Epithelial cell of proximal tubule (primary cell): ENCODE measurements at places on chromosomes 5 and 9. TPM values are rescaled to one million over a fixed set of nuclear protein-coding genes. Genes with fewer than 3 reads are reported as not detected.

The PTGR1 gene
- 82.3 and 124 TPM in 2 replicates for total RNA-seq

The ADAMTSL1 gene
- total RNA-seq: 2.8 and 4.6 TPM in 2 replicates

The CHSY3 gene
- total RNA-seq: 1.7 and 2.5 TPM in 2 replicates

The WNT8A gene
- total RNA-seq: not detected in 2 replicates

The SLC22A4 gene
- 0.75 and 1.6 TPM in 2 replicates for total RNA-seq

The ANGPTL2 gene
- total RNA-seq: 1.1 and 1.7 TPM in 2 replicates

The MLANA gene
- not detected in 2 replicates for total RNA-seq

The UBE2QL1 gene
- total RNA-seq: not detected in 2 replicates

The OTP gene
- total RNA-seq: not detected in 2 replicates

The WDR38 gene
- total RNA-seq: not detected in 2 replicates

The TNFSF8 gene
- not detected in 2 replicates for total RNA-seq

The CNTFR gene
- not detected in 2 replicates for total RNA-seq

The JAKMIP2 gene
- total RNA-seq: 0.14 and 0.17 TPM in 2 replicates

The FCN2 gene
- total RNA-seq: not detected in 2 replicates

DNA sequence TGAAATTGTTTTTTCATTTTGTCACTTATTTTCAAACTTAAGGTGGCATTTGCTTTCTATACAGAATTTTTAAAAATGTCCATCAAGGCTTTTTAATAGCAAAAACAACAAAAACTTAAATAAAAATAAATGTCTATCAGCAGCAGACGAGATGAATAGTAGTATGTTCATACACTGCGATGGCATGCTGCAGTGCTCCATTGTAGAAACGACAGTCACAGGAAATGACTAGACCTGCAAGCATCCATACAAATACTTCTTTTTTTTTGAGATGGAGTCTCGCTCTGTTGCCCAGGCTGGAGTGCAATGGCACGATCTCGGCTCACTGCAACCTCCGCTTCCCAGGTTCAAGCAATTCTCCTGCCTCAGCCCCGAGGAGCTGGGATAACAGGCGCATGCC lies 41.4 kb downstream of the COL23A1 start:
- DNase-seq: no peak

- no peak for DNase-seq
Observed at GRCh38 chr5:98111686-98112085, 661.8 kb upstream of the RGMB start.

- no peak for DNase-seq
Observed at GRCh38 chr9:35996358-35996970, 38.5 kb upstream of the OR2S2 start.

- DNase-seq: no peak
Observed at GRCh38 chr5:6076341-6077239, 301.8 kb downstream of the MED10 start.

DNA sequence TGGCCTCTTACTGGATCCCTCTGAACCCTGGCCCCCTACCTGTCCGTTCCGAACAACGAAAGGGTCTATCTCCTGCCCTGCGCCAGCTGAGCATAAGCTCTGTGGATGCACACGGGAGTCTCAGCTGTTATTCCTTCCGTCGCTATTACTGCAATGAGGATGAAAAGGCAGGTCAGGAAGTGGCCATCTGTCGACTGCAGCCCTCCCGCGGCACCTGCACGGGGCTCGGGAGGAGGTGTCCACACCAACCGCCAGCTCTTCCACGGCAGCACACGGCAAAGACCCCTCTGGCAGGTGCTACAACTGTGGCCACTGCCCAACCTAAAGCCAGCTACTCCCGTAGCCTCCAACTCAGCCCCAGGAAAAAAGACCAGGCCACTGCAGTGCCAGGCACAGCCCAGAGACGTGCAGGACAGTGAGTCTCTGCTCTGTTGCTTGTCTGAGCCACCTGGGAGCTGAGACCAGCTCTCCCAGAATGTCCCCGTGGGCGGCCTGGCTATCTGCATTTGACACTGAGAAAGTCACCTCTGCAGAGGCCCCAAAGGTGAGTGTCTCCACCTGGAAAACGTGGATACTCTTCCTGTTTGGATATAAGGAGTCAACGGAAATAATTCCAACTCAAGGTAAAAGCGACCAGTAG lies 19.1 kb downstream of the CAMSAP1 start:
- no peak for DNase-seq

DNA sequence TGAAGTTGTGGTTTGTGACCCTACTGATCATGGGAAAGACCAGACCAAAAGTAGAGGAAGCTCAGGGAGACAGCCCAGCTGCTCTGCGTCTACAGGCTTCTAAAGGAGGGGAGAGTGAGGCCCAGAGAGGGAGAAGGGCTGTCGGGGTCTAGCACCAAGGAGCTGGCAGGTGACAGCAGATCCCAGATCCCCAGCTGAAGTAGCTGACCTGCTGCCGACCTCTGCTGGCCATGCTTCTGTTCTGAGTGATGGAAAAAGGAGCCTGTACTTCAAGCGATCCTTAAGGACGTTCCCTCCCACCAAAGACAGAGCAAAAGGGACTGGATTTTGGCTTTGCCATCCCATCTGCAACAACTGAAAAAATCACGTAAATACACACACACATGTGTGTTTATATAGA lies 22.7 kb upstream of the QSOX2 start:
- no peak for DNase-seq

DNA sequence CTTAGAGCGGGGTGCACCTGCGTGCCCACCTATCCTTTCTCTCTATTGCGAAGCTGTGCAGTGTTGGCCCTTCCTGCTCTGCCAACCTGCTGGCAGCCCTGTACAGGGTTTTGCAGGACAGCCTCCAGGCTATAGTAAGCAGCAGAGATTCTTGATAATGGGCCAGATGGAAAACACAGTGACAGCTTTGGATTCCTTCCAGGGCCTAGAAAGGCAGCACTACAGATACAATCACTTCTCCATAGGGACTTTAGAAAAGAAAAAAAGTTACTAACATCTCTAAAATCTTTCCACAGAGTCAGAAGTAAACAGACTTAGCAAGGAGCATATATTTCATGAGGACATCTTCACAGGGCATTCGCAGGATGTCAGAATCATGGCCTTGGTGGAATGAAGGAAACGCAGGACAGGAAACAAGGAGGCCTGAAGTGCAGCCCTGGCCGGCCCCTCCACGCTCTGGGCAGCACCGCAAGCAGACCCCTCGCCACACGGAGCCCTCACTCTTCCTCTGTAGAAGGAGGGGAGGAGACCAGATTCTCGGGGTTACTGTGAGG lies 172.1 kb upstream of the GAS1 start:
- DNase-seq: no peak

- DNase-seq: peak; percentile 55
Observed at GRCh38 chr5:78734094-78734845, 85.7 kb upstream of the LHFPL2 start.

DNA sequence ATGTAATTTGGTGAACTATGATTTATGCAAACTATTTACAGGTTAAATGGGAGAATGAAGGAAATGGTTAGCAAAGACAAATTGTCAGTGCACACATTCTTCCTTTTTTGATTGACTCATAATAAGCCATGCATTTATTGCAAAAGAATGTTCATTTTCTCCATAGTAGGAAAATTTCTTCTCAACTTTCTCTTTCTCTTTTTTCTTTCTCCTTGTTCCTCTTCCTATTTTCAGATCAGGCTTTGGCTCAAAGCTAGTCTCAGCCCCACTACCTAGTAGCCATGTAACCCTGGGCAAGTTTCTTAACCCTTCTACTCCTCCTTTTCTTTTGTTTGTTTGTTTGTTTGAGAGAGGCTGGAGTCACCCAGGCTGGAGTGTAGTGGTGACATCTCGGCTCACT lies 156.6 kb downstream of the PIK3R1 start:
- DNase-seq: no peak

- no peak for DNase-seq
Observed at GRCh38 chr9:76855015-76855414, 50.9 kb downstream of the PRUNE2 start.

- no peak for DNase-seq
Observed at GRCh38 chr5:172861461-172861860, 27.4 kb downstream of the ERGIC1 start.

DNA sequence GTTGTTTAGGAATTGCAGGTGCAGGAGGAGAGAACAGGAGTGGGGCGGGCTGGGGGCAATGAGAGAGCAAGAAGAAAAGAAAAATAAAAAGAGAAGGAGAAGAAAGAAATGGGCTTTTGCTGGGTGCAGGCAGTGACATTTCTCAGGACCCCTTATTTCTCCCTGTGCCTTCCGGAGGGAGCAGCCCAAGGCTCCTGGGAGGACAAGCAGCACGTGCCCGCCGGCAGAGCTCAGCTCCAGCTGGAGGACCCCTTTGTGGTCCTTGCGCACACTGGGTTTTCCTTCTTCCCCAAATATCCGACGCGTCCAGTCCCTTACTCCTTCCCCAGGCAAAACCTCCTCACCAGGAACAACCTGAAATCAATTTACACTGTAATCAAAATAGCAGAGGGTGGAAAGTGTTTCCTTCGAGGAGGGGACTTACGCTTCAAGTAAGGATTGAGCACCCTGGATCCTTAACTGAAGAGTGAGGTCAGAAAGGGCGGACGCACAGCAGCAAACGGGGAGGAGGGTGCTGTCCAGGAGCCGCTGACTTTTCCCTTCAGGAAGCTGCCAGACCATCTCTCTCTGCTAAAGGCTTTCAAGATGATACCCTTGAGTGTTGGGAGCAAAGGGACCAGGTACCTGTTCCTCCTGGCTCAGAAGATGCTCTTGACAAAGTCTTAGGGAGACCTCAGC lies 2.1 kb downstream of the BTNL9 start:
- DNase-seq: no peak

DNA sequence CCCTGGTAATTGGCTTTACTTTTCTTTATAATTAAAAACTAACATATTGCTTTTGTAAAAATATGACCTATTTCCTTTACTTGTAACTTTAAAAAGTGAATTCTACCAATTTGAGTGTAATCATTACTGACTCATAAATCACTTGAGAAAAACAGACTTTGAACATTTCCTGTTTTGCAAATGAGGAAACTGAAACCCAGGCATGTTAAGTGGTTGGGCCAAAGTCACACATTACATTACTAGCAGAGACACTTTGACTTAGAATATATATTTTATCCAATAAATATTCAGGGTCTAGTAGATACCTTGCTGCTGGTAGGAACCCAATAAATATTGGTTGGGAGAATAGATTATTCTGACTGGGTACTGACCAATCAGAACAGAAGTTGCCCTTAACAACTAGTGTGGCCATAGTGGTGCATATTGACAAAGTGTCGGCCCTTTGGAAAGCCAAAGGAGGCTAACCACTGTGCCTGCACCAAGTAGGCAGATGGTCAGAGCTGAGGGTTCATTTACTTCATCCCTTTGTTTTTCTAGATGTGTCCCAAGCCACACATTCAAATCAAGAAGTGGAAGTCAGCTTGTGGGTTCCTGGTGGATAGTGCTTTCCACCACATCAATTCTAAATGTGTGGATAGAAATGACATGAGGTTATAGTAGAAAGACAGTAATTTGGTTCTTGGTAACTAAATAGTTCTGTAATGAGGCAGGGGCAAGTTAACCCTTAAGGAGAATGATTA lies 365.1 kb upstream of the RIOK2 start:
- DNase-seq: no peak

DNA sequence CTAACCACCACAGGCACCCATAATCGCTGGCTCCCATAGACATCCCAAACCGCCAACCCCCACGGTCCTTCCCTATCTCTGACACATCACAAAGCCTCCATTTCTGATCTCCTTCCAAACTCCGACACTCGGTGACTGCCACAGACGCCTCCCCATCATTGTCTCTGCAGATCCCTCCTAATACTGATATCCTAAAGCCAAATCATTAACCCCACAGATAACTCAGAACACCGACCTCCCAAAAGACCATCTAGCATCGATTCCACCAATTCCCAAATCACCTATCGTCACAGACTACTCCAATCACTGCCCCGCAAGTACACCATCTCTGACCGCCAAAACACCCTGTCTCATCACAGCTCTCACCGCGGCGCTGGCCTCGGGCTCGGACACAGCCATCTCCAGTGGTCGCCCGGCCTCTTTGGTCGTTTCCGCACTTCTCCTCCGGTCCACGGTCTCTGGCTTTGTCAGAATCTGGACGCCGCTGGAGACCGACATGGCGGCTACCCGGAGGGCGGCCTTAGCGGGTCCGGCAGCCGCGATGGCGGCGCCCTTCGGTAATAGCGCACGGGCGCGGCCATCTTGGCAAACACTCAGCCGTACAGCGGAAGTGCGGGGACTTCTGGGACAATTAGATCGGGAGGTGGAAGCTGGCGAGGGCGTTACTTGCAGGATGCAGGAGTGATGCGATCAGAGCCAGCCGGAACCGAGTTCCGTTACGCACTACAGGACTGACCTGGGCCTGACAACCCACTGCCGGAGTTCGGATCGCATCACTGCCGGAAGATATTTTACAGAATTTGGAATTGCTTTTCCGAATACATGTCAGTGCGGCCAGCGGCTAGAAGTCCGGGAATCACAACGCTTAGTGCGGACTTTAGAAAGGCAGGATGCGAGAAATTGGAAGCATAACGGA lies at the start of gene ZFP37:
Gene ZFP37, minus strand, starts transcription at position 534 of the 916 bp plus-strand sequence. Its CDS starts 36 bp downstream, at position 498.
- DNase-seq: peak; percentile 59

GRCh38 chr9:89168901-89169813 lies 9.5 kb downstream of the SHC3 start:
- no peak for DNase-seq

DNA sequence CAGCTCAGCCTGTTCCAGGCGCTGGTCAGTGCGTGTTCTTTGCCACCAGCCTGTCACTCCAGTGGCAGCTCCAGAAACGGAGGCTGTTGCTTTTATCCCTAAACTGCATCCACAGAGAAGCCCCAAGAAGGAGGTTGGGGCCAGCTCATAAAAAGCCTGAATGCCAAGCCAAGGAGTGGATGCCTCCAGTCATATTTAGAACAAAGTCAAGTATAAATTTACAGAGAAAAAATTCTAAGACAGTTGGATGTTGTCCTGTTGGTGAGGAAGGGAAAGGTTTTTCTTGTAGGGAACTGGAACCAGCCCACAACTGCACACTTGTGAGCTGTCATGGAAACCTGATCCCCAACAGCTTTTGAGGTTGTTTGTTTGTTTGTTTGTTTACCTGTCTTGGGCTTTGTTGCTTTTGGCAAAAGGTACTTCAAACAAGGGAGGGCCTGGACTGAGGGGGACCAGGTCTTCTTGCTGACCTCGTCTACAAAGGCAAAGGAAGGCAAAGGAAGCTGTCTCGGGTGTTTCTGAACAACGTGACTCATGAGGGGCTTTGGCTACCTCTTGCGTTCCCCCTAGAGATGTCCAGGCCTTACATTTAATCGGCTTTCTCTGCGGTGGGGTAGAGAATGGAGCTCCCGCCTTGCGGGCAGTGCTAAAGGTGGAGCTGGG lies 36.7 kb downstream of the OLFML2A start:
- DNase-seq: no peak

- no peak for DNase-seq
Observed at GRCh38 chr5:92908952-92909601, 671.9 kb downstream of the NR2F1-AS1 start.

DNA sequence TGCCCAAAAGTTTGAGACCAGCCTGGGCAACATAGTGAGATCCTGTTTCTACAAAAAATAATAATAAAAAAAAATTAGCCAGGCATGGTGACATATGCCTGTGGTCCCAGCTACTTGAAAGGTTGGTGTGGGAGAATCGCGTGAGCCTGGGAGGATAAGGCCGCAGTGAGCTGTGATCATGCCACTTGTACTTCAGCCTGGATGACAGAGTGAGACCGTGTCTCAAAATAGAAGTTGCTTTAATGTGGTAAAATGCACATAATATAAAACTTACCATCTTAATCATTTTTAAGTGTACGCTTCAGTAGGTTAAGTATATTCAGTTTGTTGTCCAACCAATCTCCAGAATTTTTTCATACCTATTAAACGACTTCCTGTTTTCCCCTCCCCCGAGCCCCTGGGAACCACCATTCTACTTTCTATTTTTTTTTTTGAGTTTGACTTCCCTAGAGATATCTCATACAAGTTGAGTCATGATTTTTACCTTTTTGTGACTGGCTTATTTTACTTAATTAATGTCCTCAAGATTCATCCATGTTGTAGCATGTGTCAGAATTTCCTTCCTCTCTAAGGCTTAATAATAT lies 120.1 kb upstream of the POC5 start:
- no peak for DNase-seq

GRCh38 chr5:33332804-33333203 lies 108.0 kb upstream of the TARS1 start:
- no peak for DNase-seq
